ENCODE measurements at places on chromosomes 12 and 14. TPM values are rescaled to one million over a fixed set of nuclear protein-coding genes. Genes with fewer than 3 reads are reported as not detected.

The CLEC9A gene
- not detected for total RNA-seq

The PITPNM2 gene
- total RNA-seq: 1.6 TPM

The KCNH5 gene
- total RNA-seq: under 0.01 TPM

The KCNA1 gene
- not detected for total RNA-seq

The KRT2 gene
- not detected for total RNA-seq

The PYGL gene
- 70.4 TPM for total RNA-seq

The HCAR1 gene
- not detected for total RNA-seq

The INHBC gene
- total RNA-seq: not detected

The HHIPL1 gene
- 0.56 TPM for total RNA-seq

The SERPINA4 gene
- not detected for total RNA-seq

The FAM90A1 gene
- total RNA-seq: not detected

The ZDHHC22 gene
- not detected for total RNA-seq

GRCh38 chr12:6765634-6766581 is at the start of gene PTMS:
Gene PTMS, plus strand, starts transcription at chr12:6766363. Its CDS starts 343 bp downstream, at chr12:6766706.
- peak; percentile 92 for DNase-seq

DNA sequence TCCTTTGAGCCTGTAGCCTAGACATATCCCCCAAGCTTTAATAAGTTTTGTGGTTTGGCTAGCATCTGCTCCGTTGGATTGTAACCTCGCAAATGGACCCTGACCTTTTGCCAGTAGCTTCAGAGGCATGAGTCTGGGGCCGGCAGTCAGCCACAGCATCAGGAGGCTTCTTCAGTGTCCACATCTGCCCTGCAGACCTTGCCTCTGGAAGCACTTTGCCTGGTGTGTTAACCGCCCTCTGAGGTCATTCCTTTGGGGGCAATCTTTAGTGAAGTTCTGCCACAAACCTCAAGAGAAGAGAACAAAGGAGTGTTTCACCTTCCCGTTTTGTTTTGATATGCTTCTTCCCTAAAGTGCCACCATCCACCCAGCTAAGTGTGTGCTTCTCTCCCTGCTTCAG is 71.4 kb downstream of the GNS start:
- peak; percentile 58 for DNase-seq

GRCh38 chr14:82520765-82521164 is 987.1 kb upstream of the SEL1L start:
- DNase-seq: no peak

GRCh38 chr12:130672089-130672820 is 43.8 kb downstream of the RIMBP2 start:
- DNase-seq: no peak

DNA sequence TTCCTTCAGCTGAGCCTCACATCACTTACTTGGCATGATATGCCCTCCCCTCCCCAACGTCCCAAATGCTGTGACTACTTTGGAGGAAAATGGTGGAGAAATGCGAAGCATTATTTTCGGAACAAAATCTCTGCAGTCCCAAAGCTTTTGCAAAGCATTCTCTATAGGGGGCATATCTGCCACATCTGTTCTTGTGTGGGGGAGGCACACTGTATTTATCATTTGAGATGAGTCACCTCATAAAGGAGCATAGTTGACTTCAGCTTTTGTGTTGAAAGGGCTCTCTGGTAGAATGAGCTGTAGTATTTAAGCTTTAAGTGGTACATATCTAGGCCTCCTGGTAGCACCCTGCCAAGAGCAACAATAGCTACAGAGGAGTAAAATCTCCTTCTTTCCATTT is 447.5 kb downstream of the ADAMTS20 start:
- peak; percentile 64 for DNase-seq

DNA sequence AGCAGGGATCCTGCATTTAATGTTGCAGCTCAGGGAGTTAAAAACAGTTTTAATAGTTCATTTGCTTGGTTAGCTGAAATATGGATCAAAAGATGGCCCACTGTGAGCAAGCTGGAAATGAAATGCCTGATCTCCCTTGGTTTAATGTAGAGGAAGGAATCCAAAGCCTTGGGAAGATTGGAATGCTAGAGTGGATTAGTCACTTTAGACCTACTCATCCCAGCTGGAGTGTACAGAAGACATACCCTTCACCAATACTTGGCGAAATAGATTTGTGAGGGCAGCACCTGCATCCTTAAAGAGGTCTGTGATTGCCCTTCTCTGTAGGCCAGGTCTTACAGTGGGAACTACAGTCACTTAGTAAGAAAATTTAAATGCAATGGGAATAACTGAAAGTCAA is 58.0 kb upstream of the KRAS start:
- DNase-seq: peak; percentile 80

- DNase-seq: no peak
Observed at GRCh38 chr12:95546491-95546813, 4.8 kb downstream of the USP44 start.

- DNase-seq: no peak
Observed at GRCh38 chr14:56952766-56953473, 142.6 kb upstream of the OTX2 start.

- no peak for DNase-seq
Observed at GRCh38 chr12:459430-460258, at the start of gene B4GALNT3. Gene B4GALNT3, plus strand, starts transcription at chr12:459939. Its CDS starts 438 bp downstream, at chr12:460377.

DNA sequence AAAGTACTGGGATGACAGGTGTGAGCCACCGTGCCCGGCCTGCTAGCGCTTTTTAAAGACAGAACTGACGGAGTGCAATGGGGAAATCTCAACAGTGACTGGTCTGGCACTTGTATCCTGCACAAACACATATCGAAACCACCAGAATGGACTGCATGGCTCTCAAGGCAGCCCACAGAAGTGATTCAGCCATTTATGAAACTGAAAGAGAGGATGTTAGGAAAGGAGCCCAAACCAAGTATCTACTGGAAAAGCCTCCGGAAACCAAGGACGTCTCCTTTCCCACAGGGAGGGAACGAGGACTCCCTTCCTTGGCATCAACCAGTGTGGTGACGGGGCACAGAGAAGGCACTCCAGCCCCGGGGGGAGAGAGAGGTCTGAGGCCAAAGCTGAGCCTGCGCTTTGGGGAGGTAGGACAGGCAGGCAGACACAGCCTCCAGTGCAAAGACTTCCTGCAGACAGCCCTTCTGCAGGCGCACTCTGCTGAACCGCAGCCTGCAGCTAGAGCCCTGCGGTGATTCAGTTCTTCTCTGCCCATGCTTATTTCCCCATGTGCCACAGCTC is 16.5 kb downstream of the SLC15A4 start:
- no peak for DNase-seq

DNA sequence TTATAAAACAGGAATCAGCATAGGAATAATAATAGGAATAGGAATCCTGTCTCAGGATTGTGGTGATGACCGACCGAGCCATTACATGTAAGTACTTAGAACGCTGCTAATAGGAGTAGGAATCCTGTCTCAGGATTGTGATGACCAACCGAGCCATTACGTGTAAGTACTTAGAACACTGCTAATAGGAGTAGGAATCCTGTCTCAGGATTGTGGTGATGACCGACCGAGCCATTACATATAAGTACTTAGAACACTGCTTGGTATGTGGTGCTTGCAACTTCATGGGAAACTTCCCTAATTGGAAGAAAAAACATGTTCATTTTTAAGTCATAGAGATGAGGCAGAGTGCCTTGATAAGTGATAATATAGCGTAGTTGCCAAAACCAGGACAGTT is 30.0 kb downstream of the ELK3 start:
- DNase-seq: no peak

DNA sequence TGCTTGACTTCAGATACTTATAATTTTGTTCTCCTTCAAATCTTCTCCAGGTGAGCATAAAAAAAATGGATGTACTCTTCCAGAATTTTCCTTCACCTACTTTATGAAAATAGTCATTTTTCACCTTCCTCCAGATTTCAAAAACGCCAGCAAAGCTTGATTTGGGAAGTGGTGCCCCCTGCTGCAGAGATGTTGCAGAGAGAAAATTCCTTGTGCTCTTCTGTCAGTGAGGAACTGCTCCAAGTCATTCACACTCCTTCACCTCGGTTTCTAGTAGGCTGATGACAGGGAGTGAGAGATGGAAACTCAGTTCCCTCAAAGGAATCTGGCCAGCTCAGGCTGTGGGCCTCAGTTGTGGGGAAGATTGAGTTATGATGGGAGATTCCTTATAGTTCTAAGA is 24.2 kb upstream of the RNASE3 start:
- no peak for DNase-seq

DNA sequence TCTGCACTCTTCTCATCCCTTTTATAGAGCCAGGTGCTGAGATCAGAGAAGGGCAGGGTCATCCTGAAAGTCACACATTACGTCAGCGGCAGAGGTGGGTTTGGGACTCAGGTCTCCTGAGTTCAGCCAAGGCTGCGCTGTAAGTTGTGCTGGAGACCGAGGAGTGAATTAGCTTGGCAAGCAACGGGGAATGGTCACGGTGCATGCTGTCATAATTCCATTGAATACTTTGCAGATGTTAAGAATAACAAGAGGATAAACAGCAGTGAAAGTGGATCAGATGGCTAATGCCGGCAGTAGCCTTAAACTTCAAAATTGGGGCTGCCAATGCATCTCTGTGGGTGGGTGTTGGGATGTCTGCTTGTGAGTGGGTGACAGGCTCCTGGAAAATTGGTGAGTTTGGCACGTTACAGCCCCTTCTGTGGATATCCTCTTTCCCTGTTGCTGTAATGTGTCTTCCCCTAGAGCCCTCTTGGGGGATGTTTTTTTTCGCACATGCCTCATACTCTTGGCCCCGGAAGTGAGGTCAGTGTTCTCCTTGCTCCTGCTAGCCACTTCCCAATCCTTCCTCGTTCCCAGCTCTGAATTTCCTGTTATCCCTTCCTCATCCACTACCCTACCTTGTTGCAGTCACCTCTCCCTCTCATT is 287.1 kb upstream of the SRRM4 start:
- DNase-seq: no peak

DNA sequence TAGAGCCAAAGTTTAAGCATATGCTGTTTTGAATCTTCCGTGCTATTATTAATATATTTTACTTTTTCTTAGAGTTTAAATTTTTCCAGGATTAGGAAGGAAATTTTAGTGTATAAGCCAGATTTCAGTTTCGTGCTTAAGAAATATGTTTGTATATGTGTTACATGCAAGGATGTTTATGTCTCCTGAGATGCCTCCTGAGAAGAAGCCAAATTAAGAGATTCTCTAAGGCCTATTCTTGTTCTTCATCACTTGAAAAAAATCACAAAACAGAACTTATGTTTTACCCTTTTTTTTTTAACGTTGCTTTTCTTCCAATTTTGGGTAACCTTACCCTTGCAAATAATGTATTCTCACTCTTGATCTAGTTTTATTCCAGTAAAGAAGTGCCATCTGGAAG is 412.7 kb downstream of the TMTC2 start:
- no peak for DNase-seq

DNA sequence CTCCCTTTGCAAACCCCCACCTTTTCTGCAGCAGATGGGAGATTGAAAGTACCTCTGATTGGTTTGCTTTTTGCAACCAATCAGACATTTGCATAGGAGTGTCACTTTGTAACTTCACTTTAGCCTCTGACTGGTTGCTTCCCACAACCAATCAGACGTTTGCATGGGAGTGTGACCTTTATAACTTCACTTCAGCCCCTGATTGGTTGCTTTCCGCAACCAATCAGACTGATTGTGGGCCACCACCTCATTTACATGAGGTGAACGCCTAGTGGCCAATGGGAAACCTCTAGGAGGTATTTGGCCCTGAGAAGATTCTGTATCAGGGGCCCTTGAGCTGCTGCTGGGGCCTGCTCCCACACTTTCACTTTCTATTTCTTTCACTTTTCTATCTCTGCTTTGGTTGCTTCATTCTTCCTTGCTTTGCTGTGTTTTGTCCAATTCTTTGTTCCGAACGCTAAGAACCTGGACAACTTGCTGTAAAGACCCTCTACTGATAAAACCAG is 106.0 kb upstream of the PRICKLE1 start:
- DNase-seq: no peak

DNA sequence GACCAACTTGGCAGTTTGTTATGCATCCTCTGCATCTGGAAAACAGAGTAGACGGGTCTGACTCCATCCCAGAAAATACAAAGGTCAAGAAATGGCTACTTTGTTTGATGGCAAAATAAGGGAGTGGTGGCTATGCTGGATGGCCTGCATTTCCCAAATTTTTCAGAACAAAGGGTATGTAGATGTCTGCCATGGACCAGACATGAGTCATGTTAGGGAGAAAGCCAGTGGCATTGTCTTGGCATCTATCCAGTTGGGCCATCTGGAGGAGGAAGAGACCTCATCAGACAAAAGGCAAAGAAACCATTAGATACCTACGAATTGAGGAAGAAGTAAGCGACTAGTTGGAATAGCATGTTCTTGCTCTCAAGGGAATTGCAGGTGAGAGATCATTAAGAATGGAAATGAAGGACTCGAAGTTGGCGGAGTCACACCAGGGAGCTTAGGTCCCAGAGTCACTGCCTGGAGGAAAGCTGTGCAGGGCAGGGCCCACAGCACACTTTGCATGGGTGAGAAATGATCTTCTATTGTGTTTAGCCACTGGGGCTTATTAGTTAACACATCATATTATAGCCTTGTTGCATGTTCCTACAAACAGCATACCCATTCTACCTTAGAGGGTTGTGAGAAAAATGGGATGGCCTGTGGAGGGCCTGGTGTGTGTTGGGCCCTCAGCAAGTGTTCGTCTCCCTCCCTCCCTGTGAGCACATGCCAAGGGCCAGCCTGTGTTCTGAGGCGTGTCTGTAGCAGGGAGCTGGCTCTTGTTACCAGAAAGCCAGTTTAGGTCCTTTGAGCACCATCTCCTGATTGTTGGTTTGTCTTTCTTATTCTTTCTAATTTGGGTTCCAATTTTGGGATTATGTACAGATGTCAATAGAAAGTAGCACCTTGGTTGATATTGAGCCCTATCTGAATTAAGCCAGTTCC is 119.4 kb downstream of the KTN1 start:
- peak; percentile 50 for DNase-seq

- no peak for DNase-seq
Observed at GRCh38 chr14:85596562-85596961, 66.6 kb downstream of the FLRT2 start.

- DNase-seq: no peak
Observed at GRCh38 chr14:39145266-39145966, 24.7 kb downstream of the TRAPPC6B start.

DNA sequence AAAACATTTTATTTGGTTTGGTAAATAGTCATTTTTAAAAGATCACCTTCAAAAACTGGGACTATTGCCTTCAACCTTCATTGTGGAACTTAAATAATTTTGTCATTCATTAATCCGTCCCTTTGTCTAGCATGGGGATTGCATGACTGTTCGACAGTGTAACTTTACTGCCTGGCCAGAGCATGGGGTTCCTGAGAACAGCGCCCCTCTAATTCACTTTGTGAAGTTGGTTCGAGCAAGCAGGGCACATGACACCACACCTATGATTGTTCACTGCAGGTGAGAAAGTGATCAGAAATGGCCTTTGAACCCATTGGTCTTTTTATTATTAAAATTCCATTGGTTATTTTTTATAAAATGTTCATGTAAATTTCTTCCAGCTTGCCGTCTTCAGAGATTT is 37.2 kb upstream of the MYF6 start:
- DNase-seq: no peak

GRCh38 chr12:24044941-24045703 is 95.7 kb upstream of the SOX5 start:
- DNase-seq: no peak

Measured in IMR-90 (cell line).